ENCODE measurements at places on chromosomes 11 and 22.
A peak's percentile ranks its signal among the peaks of the same experiment; 100 is the strongest.

DNA sequence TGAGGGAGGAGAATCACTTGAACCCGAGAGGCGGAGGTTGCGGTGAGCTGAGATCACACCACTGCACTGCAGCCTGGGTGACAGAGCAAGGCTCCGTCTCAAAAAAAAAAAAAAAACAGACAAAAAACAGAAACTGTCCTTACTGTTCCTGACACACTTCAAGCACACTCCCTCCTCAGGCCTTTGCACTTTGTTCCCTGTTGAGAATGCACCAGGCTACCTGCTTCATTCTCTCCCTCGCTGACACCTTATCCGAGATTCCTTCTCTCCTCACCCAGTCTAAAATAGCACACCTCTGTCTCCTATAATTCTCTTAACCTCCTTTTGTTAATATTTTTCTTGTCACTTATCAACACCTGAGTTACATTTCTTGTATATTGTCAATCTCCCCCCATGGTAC, 32.3 kb upstream of the TECTA start:
- no peak for DNase-seq

DNA sequence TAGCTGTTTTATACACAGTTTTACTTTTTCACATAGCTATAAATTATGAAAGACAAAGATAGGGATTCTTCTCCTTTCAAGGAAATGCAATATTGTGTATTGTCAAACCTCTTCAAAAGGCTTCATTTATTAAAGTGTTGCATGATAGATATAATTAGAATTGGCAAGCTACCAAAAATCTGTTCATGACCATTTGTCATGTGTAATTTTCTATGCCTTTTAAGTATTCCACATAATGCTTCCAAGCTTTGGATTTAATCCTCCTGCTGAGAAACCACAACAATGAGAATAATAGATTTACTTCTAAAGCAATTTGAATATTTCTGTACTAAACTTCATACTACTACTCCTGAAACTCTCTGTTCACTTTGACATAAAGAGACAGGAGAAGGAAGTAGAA, 403.2 kb upstream of the CCDC179 start:
- DNase-seq = no peak

GRCh38 chr22:17475318-17476230, 87.7 kb upstream of the SLC25A18 start:
- no peak for DNase-seq

DNA sequence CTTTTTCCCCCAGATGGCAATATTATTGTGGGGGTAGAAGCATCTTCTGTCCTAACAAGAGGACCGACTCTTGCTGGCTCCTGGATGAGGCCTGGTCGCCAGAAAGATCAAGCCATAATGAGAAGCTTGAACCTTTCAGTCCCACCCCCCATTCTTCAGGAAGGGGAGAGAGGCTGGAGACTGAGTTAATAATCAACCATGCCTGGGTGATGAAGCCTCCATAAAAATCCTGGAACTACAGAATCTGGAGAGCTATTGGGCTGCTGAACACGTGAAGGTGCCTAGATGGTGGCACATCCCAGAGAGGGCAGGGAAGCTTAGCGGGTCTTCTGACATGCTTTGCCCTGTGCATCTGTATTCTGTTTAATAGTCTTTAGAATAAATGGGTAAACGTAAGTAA, 16.3 kb downstream of the AP5B1 start:
- DNase-seq = no peak

- DNase-seq = peak; percentile 90
These were observed 15.7 kb upstream of the IL10RA start for GRCh38 chr11:117970400-117971024.

DNA sequence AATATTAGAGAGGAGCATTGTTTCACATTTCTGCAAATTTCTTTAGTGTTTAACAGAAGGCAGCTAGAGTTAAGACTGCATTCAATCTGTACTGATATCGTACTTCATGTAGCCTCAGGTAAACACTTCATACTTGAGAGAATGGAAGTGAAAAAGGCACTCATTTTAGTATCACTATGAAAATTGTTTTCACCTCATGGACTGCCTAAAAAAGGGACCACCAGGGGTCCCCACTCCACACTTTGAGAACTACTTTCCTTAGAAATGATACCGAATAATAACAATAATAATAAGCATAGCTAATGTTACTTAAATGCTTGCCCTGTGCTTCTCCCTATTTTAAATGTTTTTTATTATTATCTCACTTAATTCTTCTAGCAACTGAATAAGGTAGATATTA, 95.1 kb downstream of the BLID start:
- DNase-seq = peak; percentile 22

DNA sequence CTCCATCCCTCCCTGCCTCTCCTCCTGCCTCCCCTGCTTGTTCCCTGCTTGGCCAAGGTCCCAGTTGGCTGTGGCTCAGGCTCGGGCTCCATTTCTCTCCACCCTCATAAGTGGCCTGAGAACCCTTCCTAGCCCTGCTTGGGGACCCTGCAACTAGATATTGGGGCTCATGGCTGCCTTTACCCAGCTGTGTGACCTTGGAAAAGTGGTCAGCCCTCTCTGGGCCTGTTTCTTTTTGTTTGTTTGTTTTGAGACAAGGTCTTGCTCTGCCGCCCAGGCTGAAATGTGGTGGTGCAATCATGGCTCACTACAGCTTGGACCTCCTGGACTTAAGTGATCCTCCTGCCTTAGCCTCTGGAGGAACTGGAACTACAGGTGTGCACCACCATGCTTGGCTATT, 20.3 kb upstream of the CABP2 start:
- DNase-seq = no peak

- no peak for DNase-seq
These were observed 17.5 kb downstream of the FAM227A start for GRCh38 chr22:38638728-38639127.

DNA sequence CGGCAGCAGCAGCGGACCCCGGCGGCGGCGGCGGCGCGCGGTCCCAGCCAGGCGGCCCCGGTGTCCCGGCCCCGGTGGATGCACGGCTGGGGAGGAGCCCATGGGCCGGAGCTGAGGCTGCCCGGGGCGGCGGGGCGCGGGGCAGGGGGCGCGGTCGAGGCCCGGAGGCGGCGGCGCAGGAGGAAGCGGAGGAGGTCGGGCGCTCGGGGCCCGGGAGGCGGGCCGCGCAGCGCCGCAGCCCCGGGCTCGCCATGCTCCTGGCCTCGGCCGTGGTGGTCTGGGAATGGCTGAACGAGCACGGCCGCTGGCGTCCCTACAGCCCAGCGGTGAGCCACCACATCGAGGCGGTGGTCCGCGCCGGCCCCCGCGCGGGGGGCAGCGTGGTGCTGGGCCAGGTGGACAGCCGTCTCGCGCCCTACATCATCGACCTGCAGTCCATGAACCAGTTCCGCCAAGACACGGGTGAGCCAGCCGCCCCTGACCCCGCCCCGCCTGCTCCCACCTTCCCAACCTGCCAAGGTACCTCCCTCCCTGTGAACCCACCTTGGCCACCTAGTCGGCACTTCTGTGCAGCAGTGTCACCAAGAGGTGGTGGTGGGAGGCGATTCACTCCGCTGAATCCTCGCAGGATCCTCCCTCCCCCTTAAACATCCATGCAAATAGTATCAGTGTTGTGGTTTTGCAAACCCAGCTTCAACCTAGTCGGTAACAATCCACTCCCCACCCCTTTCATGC, 580 bp downstream of the DTX4 start:
- DNase-seq = peak; percentile 40

GRCh38 chr22:24147666-24148065, 33.6 kb upstream of the SUSD2 start:
- DNase-seq = no peak

DNA sequence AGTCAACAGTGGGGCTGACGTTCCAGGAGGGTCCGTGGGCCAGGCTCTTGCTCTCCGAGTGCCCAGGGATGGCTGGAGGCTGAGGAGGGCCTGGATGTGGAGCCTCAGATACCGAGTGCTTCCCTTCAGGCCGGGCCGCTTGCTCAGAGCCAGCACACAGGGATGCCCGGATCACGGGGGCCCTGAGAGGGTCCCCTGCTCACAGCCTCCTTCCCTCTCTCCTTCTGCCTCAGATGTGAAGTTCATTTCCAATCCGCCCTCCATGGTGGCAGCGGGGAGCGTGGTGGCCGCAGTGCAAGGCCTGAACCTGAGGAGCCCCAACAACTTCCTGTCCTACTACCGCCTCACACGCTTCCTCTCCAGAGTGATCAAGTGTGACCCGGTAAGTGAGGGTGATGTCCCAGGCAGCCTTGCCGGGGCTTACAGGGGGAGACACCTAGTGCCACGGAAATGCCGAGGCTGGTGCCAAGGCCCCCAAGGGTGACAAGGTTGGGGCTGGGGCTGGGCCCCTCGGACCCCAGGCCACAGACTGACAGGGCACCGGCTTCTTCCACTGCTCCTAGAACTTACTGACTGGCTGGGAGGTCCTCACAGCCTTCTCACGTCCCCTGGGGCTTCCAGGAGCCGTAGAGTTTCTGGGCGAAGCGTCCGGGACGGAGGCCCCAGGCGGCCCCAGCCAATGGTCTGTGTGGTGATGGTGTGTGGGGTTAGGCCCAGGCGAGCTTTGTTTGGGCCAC, 7.0 kb downstream of the CCND1 start:
- no peak for DNase-seq

GRCh38 chr11:73530109-73530508, 67.8 kb downstream of the FAM168A start:
- DNase-seq = peak; percentile 32

DNA sequence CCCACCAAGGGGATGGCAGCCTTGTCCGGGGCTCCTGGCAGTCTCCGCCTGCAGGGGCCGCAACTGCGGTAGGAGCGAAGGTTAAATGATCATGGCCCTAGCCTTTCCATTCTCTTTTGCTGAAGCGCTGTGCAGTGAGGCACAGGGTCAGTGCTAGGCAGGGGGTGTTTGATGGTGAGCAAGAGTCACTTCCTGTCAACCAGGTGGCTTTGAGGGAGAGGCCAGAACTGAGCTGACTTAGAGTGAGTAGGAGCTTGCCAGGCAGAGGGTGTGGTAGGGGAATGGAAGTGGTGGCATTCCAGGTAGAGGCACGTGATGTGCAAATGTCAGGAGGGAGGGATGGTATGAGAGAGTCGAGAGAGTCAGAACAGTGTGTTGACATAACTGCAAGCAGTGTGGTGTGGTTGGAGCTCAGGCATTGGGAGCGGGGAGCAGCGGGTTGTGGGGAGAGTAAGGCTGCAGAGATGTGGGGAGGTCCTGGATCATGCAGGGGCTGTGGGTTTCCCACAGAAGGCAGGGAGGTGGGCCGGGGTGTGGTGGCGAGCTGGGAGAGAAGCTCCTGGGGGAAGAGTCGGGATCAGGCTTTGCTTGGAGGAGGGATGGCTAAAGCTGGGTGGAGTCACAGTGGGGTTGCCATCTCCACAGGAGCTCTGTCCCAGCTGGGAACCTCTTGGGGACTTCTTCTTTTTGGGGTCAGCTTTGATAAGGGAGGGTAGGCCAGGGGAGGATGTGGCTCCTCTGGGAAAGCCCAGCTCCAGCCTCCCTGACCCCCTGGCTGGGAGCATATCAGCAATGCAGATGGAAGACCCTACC, 33.3 kb downstream of the AMPD3 start:
- DNase-seq = no peak

DNA sequence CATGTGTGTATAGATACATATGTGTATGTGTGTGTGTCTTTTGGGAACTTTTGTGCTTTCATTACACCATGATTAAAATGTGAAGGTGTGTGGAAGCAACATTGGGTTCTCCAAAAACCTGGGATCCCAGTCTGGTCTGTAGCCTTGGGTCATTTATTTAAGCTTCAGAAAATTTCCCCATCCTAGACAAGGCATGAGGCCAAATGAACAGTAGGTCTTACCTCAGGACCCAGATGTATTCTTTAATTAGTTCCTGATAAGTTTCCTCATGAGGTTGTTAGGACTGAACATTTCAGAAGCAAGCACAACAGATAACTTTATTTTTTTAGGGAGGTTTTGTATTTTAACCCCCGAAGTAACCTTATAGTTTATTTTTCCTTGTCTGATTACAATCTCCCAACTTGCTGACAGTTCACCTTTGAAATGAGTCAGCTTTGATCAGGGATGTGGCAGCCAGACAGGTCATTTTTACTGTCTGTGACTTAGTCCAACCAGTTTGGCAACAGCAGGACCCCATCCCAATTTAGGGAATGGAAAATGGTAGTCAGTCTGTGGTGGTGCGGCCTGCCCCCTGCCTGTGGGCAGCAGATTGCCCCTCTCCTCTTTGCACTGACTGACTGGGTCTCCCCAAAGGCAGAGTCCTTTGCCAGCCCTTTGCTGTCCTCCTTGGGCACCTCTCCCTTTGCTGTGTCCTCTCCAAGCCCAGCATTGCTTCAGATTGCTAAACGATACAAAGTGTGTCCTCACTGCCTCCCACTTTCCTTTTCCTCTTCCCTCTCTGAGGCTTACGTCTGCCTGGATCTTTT, 88.3 kb downstream of the NAV2 start:
- DNase-seq = no peak

DNA sequence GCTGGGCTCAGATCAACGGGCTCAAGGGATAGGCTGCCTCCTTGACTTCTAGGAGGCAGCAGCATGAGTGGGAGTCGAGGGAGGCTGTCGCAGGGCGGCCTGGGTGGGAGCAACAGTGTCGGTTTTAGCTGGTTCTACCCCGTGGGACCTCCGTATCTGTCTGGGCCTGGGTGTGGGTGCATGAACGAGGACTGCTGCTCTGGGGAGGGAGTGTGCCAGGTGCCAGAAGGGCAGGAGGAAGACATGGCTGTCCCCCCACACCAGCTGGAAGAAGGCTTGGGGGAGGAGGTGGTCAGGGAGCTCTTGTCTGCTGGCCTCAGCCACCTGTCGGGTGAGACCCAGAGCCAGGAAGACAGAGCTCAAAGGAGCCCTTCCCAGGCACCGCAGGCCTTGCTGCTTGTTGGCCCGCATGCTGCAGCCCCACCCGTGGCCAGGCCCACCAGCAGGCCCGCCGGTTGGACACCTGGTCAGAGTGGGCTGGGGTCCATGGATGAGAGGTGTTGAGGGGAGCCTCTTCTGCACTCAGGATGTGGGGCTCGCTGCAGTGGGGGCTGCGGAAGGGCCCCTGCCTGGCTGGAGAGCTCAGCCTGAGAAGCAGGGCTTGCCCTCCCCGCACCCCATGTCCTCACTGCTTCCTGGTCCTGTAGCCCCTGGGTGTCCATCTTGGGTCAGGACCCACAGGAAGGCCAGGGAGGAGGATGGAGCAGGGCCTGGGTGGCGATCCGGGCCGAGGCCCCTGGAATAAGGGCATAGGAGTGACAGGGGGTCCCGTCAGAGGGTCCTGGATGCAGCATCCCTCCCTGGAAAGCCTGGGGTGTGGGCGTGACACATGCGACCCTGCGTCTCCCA, 3.4 kb downstream of the CEND1 start:
- no peak for DNase-seq

DNA sequence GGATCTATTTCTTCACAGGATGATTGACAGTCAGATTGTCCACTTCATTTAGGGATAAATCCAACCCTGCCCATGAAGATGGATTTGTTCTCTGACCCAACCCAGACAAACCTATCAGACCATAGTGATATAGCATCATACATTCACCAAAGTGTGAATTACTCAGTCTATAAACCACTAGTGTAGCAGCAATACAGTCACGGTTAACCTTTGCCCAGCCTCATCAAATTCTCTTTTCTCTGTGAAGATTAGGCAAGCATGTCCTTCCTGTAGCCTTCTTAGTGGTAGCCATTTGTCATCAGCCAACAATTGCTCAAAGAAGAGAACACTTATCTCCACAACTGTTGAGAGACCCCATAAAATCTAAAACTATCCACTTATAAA, 14.4 kb upstream of the BIRC2 start:
- DNase-seq = no peak
